Astrocyte of the hippocampus (primary cell): ENCODE measurements at places on chromosomes 4 and X.

DNA sequence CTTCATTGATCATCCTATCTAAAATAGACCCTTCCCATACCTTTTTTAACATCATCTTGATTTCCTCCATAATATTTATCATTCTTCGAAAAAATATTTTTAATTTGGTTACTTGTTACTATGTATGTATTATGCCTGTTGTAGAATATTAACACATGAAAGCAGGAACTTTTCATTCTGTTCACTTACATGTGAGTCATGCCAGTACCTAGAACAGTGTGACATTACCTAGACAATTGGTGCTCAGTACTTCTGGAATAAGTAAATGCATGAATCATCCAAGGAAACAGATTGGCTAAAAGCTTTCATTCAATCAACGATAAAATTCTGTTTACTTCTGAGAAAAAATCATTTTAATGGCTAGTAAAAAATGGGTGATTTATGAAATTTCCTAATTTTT, 76.4 kb downstream of the CXXC4 start:
- no peak for DNase-seq

- peak; percentile 17 for DNase-seq
Measured at GRCh38 chr4:10173037-10173753, 56.6 kb upstream of the WDR1 start.

DNA sequence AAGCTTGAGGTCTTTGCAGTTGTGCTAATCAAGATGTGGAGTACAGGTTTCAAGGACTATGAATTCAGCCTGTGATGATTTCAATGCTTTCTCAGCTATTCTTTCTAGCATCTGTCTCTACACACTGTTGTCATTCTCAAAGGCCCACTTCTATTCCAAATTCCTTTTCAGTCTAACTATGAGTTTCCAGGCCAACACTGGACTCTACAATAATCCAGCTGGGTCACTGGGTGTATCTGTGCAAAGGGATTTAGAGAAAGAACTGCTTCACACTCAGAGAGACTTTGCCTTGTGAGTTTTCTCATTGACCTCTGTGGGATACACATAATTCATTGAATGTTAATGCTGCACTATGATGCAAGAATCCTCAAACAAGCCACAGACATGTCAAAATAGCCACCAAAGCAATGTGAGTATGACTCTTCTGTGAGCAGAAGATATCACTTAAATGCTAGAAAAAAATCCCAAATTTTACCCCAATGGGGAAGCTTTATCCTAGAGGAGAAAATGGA, 171.8 kb upstream of the CLNK start:
- no peak for DNase-seq

DNA sequence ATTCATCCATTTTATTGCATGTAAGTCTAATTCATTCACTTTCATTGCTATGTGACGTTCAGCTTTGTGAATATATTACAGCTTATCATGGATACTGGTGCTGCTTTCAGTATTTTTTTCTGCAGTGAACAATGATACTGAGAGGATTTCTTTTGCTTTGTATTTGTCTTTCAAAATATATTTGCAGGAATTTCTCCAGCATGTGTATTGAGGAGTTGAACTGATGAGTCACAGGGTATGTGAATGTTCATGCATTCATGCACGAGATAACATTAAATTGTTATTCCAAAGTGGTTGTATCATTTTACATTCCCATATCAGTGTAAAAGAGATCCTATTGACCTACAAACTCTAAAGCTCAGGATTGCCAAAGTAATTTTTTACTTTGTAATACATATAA, 283.8 kb upstream of the ARSJ start:
- DNase-seq: peak; percentile 31

GRCh38 chrX:150692296-150692695, 900 bp upstream of the MTMR1 start:
- DNase-seq: no peak

GRCh38 chr4:87499403-87500091, 29.6 kb downstream of the SPARCL1 start:
- DNase-seq: no peak

DNA sequence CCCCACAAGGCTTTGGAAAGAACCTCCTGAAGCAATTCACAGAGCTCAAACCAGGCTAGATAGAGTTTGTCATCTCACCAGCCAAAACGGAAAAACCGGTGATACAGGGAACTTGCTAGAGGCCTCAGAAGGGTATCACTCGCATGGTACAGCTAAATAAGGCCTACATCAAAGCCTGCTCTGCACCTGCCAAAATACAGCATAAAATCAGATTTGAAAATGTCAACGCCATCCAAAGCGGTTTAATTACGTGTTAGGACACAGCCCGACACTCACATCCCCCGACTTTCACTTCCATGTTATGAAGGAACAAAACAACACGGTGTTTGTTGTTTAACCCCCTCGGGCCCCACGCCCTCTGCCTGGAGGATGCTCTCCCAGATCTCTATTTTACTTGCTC, 65.0 kb downstream of the MAPK10 start:
- no peak for DNase-seq

DNA sequence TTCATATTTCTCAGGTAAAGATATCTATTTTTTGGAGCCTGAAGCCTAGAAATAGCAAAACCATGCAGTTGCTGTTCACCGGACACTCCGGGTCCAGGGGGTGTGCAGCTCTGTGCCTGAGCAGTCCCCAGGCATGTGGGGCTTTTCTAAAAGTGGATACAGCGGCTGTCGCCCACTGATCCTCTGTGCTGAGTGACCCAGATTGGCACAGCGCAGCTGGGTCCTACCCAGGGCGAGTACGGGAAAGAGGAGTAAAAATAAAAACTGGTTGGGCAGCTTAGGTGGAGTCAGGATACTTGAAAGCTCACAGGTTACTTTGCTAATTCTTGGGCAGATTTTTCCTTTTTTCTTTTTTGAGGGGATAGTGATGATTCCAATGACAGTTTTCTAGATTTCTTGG, 118.8 kb downstream of the UCHL1 start:
- no peak for DNase-seq

DNA sequence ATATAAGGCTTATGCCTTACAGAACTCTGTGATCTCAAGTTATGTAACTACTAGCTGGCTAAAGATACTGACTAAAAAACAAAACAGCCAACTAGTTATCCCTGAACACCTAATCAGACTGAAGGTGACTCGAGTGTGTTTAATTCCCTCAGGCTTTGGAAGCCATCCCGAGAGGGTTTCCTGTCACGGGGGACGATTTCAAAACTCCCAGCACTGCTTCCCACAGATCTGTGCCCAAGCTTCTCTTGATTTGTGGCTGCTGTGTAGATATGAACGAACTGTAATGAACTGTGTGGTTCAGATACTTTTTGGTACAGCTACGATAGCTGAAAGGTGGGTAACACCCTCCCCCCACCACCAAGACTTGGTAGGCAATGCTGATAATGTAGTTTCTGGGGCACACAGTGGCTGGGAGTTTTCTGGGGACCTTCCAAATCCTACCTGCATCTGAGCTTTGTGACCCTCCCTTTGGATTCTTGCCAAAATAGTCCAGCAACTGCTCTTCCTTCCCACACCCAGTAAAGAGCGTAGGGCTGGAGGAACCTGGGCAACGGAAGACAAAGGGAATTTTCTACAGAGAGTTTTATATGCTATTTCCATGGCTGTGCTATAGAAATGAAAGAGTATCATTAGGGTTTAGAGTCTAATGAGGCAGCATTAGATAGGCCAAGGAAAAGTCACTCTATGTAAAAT, 148.8 kb downstream of the MGST2 start:
- DNase-seq: no peak

DNA sequence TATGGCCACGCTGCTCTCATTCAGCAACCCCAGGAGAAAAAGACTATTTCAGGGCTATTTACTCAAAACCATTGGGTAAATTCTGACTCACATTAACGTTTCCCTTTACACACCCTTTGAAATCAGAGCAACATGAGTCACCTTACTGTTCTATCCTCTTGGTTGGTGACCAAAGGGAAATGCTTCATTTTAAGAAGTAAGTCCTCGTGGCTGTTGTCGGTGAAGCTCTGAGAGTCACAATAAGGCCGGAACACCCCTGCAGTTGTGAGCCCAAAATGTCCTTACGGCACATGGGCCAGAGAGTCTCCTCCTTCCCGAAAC, 56.3 kb upstream of the SPRY1 start:
- DNase-seq: peak; percentile 74

GRCh38 chr4:173365359-173365996, 5.3 kb upstream of the SAP30 start:
- no peak for DNase-seq

- peak; percentile 81 for DNase-seq
Measured at GRCh38 chr4:71231129-71232055, 107.4 kb upstream of the SLC4A4 start.

GRCh38 chrX:10377427-10377826, 220.7 kb downstream of the CLCN4 start:
- DNase-seq: no peak

- no peak for DNase-seq
Measured at GRCh38 chrX:72466493-72466892, 106.2 kb downstream of the HDAC8 start.

- peak; percentile 51 for DNase-seq
Measured at GRCh38 chr4:76611616-76612207, 176.7 kb downstream of the SHROOM3 start.

DNA sequence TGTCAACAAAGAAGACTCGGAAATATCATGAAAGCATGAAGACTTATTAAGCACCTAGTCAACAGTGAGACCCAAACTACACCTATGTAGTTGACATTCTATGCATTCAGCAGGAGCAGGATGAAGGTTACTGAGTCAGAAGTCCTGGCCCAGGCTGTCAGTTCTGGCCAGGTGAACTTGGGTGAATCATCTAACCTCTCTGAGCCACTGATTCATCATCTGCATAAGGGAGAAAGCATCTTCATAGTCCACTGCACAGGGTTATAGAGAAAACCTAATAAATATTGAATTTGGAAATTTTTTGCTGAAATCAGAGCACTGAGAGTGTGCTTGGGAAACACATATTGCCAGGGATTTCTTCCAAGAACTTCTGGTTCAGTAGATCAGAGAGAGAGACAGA, 296.0 kb upstream of the SFRP2 start:
- no peak for DNase-seq

- no peak for DNase-seq
Measured at GRCh38 chrX:9489234-9489633, 24.4 kb downstream of the TBL1X start.

GRCh38 chr4:105979506-105979905, 84.2 kb downstream of the NPNT start:
- no peak for DNase-seq

- peak; percentile 87 for DNase-seq
Measured at GRCh38 chr4:48653217-48654014, 126.7 kb downstream of the FRYL start.

DNA sequence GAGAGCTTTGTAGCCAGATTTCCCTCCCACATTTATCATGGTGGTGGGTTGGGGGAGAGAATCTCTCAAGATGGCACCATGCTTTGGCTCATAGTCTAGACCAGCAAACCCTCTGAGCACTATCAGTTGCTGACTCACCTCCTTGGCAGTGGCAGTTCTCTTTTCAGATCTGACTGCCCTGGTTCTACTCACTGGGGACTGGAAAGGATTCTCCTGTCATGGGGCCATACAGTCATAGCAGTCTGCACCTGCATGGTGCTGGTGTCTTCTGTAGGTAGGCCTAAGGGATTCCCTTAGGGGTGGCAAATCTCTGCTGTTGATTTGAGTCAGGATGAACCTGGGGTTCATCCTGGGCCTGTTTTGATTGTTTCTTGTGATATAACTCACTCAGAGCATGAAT, 2.6 kb downstream of the TEX13B start:
- DNase-seq: no peak
